ENCODE measurements at places on chromosomes 6 and 20. TPM values are rescaled to one million over a fixed set of nuclear protein-coding genes. Genes with fewer than 3 reads are reported as not detected.

The HLA-DRB5 gene
- total RNA-seq, result 21.8 TPM

GRCh38 chr6:18261877-18262276 is 2.5 kb downstream of the DEK start:
- H3K36me3 ChIP-seq, result no peaks in the 10 kb centered on the region
- no peak overlapping the region for H3K27ac ChIP-seq
- peaks cover 8% of the 10 kb centered on the region for H3K4me1 ChIP-seq
- H3K27me3 ChIP-seq, result no peaks in the 10 kb centered on the region

DNA sequence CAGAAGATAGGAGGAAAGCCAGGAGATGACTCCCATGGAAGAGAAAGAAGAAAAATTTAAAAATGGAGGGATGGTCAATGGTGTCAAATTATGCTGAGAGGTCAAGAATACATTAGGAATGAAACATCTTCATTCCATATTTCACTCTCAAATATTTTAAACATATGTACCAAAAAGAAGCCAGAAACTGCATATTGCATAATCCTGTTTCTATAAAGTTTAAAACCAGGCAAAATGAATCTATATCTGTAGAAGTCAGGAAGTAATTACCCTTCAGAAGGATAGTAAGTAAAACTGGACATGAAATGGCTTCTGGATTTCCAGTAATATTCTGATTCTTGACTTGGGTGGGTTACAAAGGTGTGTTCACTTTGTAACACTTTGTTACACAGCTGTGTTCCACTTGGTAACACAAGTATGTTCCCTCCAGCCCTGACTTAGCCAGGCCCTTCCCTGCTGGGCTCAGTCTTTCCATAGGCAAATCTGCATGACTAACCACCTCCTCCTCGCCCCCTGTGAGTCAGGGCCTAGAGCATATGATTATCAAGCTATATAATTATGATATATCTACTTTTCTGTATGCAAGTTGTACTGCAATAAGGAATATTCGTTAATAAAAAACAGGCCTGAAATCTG is 20.2 kb upstream of the C6orf141 start:
- no peaks in the 10 kb centered on the region for H3K36me3 ChIP-seq
- H3K27me3 ChIP-seq, result no peaks in the 10 kb centered on the region
- H3K4me3 ChIP-seq, result no peak overlapping the region
- H3K27ac ChIP-seq, result no peak overlapping the region

DNA sequence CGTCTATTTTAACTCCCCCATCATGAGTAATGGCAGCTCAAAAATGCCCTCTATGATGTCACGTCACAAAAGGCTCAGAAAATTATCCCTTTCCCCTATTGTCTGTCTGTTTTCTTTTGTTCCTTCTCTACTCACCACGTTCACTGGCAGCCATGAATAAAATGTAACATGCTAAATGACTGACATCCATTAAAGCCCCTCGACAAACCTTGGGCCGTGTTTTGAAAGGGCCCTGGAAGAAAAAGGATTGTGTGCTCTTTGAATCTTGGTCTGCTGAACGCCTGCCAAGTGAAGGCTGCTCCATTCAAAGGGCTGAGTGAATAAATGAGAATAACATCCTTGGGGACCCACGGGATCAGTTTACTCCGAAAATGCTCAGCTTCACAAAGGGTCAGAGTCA is 118.7 kb downstream of the RPS12 start:
- H3K27me3 ChIP-seq, result no peaks in the 10 kb centered on the region
- H3K4me1 ChIP-seq, result no peaks in the 10 kb centered on the region
- H3K36me3 ChIP-seq, result no peaks in the 10 kb centered on the region
- DNase-seq, result no peak
- no peak overlapping the region for H3K27ac ChIP-seq
- H3K4me3 ChIP-seq, result no peak overlapping the region

DNA sequence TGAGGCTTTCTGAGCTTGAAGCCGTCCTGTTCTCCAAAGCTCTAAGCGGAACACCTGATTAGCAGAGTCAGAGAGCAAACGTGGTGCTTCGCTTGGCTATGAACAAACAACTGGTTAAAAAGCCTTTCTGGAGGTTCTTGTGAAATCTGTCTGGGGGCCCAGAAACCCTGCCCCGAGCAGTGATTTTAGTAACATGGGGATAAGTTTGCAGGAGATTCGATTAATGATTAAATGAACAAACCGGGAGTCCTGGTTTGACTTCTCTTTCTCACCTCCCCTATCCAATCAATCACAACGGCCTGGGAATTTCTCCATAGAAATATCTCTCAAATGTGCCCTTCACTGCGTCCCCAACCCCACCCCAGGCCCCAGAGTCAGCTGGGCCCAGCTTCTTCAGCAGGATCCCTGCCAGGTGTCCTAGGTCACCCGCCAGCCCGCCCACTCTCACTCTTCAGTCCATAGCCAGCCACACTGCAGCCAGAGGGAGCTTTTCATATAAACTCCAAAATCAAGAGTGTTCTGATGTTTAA is 43.6 kb downstream of the ZDHHC14 start:
- no peak overlapping the region for H3K27ac ChIP-seq
- DNase-seq, result no peak
- H3K36me3 ChIP-seq, result no peaks in the 10 kb centered on the region
- no peaks in the 10 kb centered on the region for H3K4me1 ChIP-seq
- no peak overlapping the region for H3K4me3 ChIP-seq
